ENCODE measurements at places on chromosomes 13 and 19.

DNA sequence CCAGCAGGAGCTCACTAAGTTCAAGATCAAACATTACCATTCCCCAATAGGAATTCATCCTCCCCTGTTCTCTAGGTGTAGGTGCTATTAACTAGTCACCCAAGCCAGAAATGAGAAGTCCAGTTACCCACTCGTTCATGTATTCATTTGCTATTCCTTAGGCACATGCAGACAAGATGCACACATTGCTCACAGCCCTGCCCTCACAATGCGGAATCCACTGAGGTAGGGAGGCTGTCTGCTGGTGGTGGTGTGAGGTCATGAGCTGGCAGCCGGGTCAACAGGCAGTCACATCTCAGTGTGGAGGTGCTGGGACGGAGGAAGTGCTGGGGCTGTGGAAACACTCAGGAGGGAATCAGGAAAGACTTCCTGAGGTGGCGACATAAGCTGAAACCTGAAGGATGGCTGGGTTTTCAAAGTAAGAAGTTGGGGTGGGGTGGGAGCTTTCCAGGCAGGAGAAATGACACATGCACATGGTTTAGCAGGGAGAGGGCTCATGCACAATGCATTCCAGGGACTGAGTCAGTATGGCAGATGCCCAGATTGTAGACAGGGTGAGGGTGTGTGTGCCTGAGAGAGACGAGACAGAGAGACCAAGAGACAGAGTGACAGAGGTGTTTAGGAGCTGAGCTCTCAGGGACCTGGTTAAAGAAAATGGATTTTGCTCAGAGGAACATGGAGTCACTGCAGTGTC is 117.6 kb downstream of the USP12 start:
- no peak for DNase-seq

DNA sequence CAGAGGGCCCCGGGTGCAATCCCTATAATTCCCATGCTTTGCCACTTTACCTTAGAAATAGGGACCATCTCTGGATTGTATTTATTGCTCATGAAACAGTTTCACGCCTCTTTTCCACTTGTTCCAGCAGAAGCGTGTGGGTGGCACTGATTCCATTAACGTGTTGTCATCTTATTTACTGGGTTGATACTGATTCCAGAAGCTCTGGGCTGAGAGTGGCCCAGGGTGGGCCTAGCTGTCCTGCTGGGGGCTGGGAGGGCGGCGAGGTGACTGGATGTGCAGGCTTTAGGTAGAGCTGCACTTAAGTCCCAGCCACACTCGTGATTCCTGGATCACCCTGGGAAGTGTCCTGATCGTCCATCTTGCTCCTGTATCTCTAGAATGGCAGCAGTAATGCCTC is 155.0 kb downstream of the TEX29 start:
- DNase-seq = no peak

- no peak for DNase-seq
These were observed 33.8 kb downstream of the PLEKHJ1 start for GRCh38 chr19:2202366-2202765.

- DNase-seq = no peak
These were observed 73.5 kb upstream of the PCDH17 start for GRCh38 chr13:57558051-57558467.

DNA sequence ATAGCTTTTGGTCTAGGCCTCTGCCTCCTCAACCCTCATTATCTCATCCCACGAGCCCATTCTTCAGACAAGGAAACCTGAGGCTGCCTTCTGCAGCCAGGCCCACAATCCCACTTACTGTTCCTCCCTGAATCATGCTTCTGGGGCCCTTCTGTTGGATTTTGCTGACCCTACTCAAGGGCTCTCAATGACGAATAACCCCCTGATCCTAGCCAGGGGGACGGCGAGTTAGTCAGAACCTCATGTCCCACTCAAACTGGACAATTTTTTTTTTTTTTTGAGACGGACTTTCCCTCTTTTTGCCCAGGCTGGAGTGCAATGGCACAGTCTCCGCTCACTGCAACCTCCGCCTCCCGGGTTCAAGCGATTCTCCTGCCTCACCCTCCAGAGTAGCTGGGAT is 2.0 kb downstream of the CGB3 start:
- DNase-seq = no peak

GRCh38 chr19:53910170-53910518 is 1.1 kb downstream of the CACNG7 start:
- DNase-seq = no peak

- DNase-seq = peak; percentile 99
These were observed at the start of gene STXBP2 for GRCh38 chr19:7636691-7637373. STXBP2 (plus strand) TSS chr19:7637110; CDS start chr19:7637150, 40 bp downstream.

DNA sequence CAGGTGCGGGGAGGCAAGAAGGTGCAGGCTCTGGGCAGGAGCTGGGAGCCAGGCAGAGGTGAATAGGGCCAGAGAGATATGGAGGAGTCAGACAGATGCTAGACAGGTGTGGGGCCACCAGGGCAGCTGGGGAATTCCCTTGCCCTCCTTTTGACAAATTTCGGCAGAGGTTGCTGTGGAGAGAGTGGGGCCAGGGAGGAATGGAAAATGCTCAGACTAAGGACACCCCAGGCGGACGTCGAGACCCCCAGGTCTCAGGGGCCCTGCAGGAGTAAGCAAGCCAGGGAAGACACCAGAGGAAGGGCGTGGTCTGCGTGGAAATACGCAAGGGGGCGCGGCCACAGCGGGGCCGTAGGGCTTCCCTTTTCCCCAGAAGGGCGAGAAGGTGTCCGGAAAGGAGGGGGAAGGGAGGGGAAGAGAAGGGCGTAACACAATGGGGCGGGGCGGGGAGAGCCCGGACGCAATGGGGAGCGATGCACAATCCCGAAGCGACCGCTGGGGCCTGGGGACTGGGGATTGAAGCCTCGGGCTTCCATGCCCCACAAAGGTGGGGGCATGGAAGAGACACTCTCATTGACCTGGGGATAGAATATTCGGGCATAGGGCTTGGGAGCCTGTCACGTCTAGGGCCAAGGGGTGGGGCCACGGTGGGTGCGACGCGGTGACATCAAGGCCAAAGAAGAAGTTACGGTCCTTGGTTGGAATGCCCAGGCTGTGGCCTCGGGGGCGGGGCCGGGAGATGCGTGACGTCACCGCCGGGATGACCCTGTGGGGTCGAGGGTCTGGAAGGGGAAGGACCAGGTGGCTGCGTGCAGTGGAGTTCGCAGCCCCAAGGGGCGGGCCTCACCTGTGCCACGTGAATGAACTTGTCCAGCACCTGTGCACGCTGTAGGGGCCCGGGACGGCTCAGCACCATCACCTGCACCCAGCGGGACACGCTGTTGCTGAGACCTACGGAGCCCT is 8.2 kb downstream of the RASGRP4 start:
- peak; percentile 77 for DNase-seq

- no peak for DNase-seq
These were observed 65.8 kb upstream of the MED4 start for GRCh38 chr13:48160606-48161278.

DNA sequence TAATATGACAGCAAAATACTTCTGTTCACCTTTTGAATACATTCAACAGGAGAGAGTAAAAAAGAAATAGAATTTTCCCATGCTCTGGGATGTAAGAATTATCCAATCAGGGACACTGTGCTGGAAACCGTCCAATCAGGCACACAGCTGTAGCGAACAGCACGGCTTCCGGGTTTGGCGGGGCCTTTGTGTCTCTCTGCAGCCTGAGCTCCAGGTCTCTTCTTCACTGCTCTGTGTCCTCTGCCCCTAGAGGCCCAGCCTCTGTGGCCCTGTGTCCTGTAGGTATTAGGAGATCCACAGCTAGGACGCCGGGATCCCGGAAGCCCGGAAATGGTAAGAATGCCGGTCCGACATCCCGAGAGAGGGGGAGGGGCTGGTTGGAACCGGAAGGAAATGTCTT is 92.7 kb downstream of the ZNF737 start:
- DNase-seq = no peak

GRCh38 chr13:75180805-75181455 is 301.0 kb downstream of the TBC1D4 start:
- no peak for DNase-seq

- DNase-seq = no peak
These were observed 50.4 kb downstream of the RASA3 start for GRCh38 chr13:114081761-114082681.

GRCh38 chr13:108342369-108343289 is 73.1 kb downstream of the TNFSF13B start:
- peak; percentile 14 for DNase-seq

DNA sequence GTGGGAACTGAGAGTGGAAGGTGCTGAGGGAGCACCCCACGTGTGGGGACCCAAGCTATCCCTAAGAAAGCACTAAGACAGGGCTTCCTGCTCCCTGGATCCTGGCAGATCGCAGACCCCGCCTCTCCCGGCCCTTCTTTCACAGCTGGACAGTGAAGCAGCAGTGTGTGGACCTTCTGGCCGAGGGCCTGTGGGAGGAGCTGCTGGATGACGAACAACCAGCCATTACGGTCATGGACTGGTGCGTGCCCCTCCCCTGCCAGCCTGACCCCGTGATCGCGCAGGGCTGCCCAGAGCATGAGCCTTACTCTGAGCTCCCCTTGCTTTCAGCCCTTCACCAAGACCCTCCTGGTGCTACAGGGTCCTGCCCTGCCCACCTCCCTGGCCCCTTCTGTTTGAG is 2.3 kb downstream of the NCCRP1 start:
- DNase-seq = peak; percentile 19

DNA sequence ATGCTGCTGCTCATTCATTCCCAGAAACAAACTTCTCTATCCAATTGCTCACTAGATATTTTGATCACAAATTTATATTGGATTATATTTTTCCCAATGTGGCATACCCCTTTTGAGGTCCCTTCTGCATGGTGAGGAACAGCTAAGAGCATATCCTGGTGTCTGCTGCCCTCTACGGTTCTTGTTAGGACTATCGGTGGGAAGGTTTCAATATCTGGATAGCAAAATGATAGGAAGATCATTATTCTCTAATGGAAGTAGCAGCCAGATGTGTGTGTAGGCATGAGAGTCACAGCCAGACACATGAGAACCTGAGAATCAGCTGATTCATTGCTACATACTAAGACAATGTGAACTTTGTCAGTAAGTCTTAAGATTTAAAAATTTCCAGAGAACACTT is 1422.4 kb upstream of the MIR17HG start:
- no peak for DNase-seq

DNA sequence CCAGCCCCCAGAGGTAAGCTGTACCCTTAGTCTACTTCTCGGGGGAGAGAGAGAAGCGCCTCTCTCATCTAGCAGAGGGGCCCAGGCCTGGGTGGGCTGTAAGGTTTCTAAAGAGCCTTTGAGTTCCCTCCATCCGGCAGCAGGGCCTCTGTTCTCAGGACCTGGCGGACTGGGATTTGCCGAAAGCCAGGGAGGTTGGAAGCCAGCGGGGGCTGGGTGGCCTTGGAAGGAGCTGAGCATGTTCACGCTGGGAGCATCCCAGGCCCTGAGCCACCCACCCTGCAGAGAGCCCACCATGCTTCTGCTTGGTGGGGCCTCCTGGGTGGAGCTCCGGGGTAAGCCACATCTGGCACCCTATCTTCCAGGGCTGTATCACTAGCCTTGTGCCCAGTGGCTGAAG is 7.8 kb downstream of the SLC7A10 start:
- DNase-seq = no peak

DNA sequence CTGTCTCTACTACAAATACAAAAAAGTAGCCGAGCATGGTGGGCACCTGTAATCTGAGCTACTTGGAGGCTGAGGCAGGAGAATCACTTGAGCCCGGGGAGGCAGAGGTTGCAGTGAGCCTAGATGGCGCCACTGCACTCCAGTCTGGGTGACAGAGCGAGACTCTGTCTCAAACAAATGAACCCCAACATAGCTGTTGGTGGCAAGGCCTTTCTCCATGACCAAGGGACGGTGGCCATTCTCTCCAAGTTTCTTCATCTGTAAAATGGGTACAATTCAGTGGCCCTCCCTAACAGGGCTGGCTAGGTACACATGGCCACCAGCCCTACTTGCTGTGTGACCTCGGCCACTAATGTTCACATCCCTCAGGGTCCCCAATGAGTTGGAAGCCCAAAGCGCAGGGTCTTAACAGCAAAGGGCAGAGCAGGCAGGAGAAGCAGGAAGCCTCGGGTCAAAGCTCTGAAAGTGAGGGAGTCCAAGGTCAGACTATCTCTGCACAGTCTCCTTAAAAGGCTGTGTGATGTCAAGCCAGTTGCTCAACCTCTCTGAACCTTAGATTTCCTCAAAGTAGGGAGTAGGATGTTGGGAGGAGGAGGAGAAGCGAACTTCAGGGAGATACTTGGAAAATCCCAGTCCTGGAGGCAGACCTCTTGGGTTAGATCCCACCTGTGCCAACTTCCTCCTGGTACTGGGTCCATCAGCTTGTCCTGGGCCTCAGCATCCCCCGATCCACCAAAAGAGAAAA is 2.7 kb downstream of the JUND start:
- DNase-seq = no peak

GRCh38 chr13:39675904-39676303 is 20.4 kb downstream of the COG6 start:
- DNase-seq = no peak

- DNase-seq = no peak
These were observed 176.2 kb downstream of the RFC3 start for GRCh38 chr13:33994198-33994597.

DNA sequence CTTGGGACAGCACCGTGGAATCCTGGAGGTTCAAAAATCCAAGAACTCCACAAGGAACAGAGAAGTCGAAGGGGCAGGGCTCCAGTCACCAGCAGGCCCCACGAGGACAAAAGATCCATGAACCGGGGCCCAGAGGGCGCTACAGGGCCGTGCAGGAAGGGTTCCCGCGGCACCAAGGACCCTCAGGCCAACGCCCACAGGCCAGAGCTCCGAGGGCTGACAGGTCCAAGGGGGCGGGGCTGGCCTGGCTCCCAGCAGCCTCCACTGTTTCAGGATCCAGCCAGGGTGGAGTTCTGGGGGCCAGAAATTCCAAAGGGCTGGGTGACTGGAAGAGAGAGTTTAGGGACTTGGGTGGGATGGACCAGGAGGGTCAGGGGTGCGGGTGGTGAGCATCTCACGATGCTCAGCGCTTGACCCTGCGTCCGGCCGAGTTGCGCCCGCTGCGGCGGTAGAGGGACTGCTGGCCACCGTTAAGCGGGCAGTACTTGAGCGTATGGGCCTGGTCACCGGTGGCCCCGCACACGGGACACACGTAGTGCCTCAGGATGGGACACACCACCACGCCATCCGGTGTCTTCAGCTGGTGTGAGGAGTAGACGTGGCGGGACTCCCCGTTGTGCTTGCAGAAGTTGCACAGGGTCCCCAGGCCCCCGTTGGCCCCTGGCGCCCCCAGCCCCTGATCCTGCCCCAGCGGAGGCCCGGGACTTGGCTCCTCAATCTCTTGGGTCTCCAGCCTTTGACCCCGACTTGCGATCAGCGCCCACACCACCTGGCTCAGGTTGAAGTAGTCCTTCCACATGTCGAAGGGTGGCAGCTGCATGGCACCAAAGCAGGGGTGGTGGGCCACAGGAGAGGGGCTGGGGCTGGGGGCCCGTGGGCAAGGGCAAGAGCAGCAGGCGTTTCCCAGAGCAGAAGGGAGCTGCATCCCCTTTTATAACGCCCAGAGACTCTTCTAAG is at the start of gene NANOS2:
TSS of gene NANOS2 (minus strand) at position 905 of the 957 bp plus-strand sequence. CDS start at position 820, 85 bp downstream.
- no peak for DNase-seq

- DNase-seq = peak; percentile 17
These were observed 1.6 kb downstream of the NBEA start for GRCh38 chr13:34943436-34944273.

DNA sequence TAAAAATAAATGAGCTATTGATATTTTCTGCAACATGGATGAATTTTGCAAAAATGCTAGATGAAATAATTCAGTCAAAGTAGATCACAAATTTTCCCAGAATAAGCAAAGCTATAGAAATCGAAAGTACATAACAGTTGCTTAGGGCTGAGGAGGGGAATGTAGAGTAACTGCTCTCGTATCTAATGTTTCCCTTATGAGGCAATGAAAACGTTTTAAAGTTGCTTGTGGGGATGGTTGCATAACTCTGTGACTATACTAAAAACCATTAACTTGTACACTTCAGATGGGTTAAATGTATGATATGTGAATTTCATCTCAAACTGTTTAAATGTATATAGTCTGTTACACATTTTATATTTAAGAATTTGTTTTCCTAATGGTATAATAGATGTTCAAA is 231.7 kb downstream of the GGACT start:
- DNase-seq = no peak

Measured in GM13976 (cell line).